ENCODE measurements at places on chromosomes 2 and 18.

- no peak for DNase-seq
Measured at GRCh38 chr18:2197946-2198345, 373.4 kb downstream of the METTL4 start.

DNA sequence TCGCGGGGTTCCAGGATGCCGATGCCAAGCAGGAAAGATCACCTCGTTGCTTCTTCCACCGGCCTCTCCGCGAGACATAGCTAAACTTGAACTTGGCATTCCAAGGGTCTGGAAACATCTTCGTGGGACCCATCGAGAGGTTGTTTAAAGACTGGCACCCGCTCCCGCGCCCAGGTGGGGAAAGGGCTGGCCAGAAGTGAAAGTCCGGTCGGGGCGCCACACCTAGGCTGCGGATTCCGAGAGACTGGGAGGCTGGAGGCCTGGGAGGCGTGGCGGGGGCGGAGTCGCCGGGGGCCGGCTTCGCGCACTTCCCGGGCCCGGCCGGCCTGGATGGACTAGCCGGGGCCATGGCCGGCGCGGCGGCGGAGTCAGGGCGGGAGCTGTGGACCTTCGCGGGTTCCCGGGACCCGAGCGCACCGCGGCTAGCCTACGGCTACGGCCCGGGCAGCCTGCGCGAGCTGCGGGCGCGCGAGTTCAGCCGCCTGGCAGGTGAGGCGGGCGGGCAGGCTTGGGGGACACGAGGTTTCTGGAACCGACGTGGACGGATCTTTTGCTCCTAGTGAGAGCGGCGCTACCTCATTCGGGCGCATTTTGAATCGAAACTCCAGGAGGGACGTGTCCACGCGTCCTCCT is at the start of gene MOCOS:
MOCOS (plus strand) TSS at position 305 of the 633 bp plus-strand sequence; CDS start at position 348, 43 bp downstream.
- DNase-seq: no peak

DNA sequence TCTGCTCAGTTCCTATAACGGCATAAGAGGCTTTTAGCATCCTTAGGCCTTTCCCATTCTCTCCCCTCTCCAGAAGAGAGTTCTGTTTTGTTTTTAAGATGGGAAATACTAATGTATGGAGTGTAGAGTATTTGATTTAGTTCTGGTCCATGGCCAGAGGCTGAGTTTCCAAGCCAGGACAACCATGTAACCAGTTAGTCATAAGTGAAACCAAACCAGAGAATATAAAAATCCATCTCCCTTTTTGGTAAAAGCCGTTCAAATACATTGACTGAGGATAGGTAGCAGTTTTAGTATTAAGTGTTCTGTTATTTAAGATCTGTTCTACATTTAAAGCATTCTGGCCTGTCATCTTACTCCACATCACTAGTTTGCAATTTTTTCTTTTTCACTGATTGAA is 3.1 kb downstream of the PSMD1 start:
- DNase-seq: no peak

- DNase-seq: no peak
Measured at GRCh38 chr2:119441376-119442225, 9.9 kb downstream of the TMEM37 start.

DNA sequence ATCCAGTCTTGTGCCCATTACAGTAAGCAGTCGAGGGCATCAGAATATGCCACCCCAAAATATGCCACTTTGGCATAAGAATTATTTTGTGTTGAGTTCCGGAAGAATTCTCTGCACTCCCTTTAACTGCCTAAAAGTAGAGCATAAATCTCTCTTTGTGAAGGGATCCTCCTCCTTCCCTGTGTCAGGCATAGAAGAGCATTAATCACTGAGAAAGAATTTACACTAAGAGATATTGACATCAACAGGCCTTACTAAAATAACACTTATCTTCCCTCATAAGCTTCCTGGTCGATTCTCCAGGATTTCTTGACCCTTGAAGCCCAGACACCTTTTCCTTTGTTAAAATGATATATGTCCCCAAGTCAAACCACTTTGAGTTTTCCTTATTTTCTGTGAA is 27.6 kb upstream of the KYNU start:
- DNase-seq: no peak

DNA sequence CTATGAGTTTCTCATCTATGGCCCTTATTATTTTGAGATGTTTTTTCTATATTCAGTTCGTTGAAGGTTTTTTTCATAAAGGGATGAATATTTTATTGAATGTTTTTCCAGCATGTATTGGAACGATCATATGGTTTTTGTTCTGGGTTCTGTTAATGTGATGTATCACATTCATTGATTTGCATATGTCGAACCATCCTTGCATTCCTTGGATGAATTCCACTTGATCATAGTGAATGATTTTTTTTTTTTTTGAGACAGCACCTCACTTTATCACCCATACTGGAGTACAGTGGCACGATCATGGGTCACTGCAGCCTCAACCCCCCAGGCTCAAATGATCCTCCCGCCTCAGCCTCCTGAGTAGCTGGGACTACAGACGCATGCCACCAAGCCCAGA is 5.5 kb upstream of the NEMP2 start:
- no peak for DNase-seq

- no peak for DNase-seq
Measured at GRCh38 chr18:76881744-76882143, 59.4 kb downstream of the ZNF236 start.

DNA sequence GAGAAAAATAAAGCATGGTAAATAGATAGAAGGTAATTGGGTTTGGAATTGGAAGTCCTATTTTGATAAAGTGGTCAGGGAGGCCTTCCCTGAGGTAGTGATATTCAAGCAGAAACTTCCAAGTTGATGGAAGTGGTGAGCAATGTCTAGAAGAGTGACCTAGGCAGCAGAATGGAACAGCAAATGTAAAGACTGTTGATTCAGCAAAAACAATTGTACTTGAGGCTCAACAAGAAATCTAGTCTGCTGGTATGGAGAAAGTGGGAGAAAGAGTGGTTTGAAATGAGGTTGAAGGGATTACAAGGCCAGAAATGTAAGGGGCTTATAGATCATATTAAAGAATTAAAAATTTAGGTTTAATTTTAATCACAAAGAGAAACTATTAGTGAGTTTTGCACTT is 181.3 kb downstream of the MBD5 start:
- DNase-seq: no peak

GRCh38 chr2:48607307-48608014 is 10.2 kb upstream of the GTF2A1L start:
- DNase-seq: no peak

- no peak for DNase-seq
Measured at GRCh38 chr2:182798736-182799135, 67.7 kb downstream of the FRZB start.

DNA sequence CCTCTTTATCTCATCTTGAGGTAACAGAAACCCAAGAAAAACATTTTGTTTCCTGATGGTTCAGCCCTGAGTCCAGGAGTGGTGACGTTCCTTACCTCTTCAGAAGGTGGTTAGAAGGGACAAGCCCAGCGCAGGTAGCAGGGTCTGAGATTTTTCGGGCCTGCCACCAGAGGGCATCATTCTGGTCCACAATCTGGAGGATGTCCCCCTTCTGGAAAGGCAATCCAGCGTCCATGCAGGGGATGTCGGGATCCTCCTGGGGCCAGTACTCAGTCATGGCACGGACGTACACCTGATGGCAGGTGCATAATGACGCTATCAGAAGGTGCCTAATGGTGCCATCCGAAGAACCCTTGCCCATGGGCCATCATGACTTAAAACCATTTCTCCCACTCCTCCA is 17.7 kb downstream of the MPP4 start:
- no peak for DNase-seq

GRCh38 chr2:140975237-140975636 is 1155.6 kb downstream of the LRP1B start:
- DNase-seq: no peak

- DNase-seq: no peak
Measured at GRCh38 chr2:177574356-177574755, 181.8 kb downstream of the AGPS start.

GRCh38 chr2:148599109-148599991 is 45.2 kb upstream of the EPC2 start:
- DNase-seq: no peak

All from amygdala (tissue), 56 donors.